Posterior vena cava (tissue), 2 donors: ENCODE measurements at places on chromosomes 2 and 18. TPM values are rescaled to one million over a fixed set of nuclear protein-coding genes. Genes with fewer than 3 reads are reported as not detected.

SLC23A3 gene
- total RNA-seq, result 0.71 TPM

- DNase-seq, result peak; percentile 51
These were observed 9.1 kb downstream of the NGEF start for GRCh38 chr2:233003658-233004555.

GRCh38 chr2:151638191-151638933, 95.9 kb downstream of the NEB start:
- DNase-seq, result no peak

CCDC88A gene
- 77.1 TPM for total RNA-seq

DNA sequence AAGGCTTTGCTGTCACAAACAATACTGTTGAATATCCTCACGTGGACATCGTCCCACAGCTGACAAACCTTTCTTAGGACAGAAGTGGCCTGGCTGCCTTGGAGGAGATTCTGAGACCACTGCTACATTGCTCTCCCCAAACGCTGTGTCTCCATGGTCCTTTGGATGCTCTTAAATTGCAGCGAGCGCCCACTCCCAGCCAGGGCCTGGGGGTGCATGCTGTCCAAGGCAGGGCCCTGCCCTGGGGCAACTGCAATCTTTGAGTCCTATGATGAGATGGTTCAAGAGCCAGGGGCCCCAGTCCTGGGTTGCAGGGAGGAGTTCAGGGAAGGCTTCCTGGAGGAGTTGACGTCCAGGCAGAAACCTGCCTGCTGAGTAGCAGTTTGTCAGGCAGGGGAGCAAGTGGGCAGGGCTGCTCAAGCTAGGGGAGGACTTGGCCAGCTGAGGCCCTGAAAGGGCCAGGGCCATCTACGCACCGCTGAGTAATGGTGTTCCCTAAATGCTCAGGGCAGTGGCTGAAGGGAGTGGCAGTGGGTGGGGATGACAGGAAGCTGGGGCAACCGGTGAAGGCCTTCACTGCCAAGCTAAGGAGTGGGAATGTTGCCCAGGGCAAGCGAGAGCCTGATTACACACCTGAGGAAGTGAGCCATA, 10.8 kb upstream of the SDC1 start:
- no peak for DNase-seq

GCKR gene
- total RNA-seq, result 2.9 TPM

GRCh38 chr2:216887138-216887537, 27.3 kb upstream of the TNP1 start:
- DNase-seq, result no peak

CIB4 gene
- total RNA-seq, result not detected

GRCh38 chr18:62898359-62898758, 183.0 kb downstream of the PHLPP1 start:
- DNase-seq, result no peak

DNA sequence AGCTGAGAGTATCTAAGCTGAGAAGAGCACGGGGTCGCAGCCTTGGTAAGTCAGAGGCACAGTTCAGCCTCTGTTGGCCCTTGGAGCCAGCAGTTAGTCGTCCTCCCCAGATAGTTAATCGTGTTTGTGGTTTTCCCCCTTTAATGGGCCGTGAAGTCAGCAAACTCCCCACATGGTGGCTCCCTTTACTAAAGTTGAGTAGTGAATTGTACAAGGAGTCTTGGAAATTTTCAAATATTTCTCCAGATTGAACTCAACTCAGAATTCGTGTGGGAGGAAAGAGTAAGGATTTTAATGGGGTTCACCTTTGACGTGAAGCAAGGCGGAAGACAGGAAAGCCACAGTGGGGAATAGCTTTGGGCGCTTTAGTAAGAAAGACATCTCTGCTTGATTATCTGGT, 2.4 kb upstream of the ADCYAP1 start:
- DNase-seq, result no peak

- DNase-seq, result no peak
These were observed 58.7 kb downstream of the CD226 start for GRCh38 chr18:69889009-69889408.

DNA sequence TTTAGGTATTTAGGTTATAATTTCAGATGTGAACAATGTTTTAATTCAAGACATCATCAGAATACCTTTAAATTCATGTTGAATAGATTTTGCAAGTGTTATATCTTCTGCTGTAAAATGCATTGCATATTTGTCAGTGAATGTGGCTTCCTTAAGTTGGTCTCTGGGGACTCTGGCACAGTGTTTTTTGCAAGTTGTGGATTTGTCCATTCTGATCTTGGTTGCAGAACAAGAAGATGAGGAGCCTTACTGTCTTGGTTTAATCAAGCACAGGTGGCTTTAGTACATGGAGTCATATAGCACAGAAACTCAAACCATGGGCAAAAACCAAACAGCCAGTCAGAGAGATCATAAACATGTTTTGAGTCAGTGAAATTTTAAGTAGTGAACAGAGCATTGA, 135.7 kb downstream of the ARHGAP28 start:
- DNase-seq, result no peak

DNA sequence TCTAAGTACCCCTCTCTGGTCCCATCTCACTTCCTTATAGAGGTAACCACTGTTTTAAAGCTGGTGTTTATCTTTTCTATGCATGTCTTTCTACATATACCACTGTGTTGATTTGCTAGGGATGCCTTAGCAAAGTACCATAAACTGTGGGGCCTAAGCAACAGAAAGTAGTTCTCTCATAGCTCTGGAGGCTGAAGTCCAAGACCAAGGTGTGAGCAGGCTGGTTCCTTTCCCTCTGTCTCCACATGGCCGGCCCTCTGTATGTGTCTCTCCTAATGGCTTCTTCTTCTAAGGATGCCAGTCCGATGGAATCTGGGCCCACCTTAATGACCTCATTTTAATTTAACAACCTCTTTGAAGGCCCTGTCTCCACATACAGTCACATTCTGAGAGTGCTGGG, 40.8 kb upstream of the ROCK2 start:
- no peak for DNase-seq

DNA sequence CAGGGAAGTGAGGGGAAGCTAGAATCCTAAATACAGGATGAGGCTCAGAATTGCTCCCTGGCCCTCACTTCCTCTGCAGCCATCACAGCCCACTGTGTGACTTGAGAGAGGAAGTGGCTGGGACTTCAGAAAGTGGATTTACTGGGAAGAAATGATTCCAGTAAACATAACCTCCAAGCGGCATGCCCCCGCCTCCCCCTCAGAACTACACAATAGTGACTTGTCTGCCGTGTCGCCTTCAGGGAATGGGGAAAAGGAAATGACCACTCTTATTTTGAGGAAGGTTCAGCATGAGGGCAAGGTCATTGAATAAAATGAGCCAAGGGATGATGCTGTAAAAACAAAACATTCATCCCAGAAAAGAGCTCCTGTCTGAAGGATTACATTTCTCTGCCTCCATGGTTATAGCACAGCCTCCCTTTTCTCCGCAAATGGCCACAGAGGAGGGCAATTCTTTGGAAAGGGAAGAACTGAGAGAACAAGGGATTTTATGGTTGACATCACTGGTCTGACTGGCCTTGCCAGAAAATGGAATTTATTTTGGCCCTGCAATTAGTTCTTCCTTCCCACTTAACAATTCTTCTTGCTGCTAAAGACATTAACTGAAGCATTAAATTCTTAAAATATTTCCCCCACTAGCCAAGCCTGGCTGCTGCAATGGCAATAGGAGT, 78.9 kb upstream of the DAPL1 start:
- no peak for DNase-seq

- no peak for DNase-seq
These were observed 3.1 kb downstream of the ATOH8 start for GRCh38 chr2:85756822-85757435.

- DNase-seq, result peak; percentile 47
These were observed 32.9 kb downstream of the ST8SIA5 start for GRCh38 chr18:46723856-46724415.

- DNase-seq, result peak; percentile 89
These were observed 1.1 kb upstream of the CXCR4 start for GRCh38 chr2:136118819-136119716.
